ENCODE measurements at places on chromosomes 2 and 18. TPM values are rescaled to one million over a fixed set of nuclear protein-coding genes. Genes with fewer than 3 reads are reported as not detected.
A peak's percentile ranks its signal among the peaks of the same experiment; 100 is the strongest.

Gene ZNF385B
- not detected for total RNA-seq

Gene DES
- not detected for total RNA-seq

Gene IGFBP5
- total RNA-seq: not detected

Gene RNU2-63P
- 25.7 TPM for total RNA-seq

DNA sequence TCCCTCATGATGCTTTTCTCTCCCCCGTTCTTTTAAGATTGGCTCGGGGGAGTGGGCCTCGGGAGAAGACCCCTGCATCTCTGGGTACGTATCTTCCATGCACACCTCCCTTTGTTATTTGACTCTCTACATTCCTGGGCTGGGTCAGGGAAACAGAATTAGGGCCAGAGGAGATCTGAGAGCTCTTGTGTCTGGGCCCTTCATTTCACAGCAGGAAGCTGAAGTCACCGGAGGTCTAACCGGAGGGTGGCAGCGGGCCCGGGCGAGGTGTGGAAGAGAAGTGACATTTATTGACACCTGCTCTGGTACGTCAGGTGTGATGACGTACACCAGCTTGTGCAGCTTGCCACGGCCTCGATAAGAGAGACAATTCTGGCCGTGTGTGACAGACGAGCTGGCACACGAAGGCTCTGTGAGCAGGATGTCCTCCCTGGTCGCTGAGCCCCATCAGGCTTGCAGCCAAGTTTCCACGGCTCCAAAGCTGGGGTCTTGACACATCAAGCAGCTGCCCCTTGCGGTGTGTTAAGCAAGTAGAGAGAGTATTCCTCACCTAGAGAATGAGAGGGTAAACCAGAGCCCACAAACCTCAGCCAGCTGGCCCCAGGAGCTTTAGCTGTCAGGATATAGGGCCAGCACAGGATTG is 30.4 kb downstream of the TOGARAM2 start:
- DNase-seq: peak; percentile 82

GRCh38 chr2:217849154-217849975 is 153.4 kb downstream of the TNS1 start:
- no peak for DNase-seq

GRCh38 chr2:170887896-170888295 is 41.2 kb upstream of the GORASP2 start:
- no peak for DNase-seq

- DNase-seq: no peak
Measured at GRCh38 chr2:196988639-196989038, 62.1 kb upstream of the PGAP1 start.

- DNase-seq: peak; percentile 94
Measured at GRCh38 chr2:158456309-158457066, at the start of the genes CCDC148 and PKP4. Gene CCDC148, minus strand, starts transcription at chr2:158456753. Its CDS starts 314 bp downstream, at chr2:158456439. Gene PKP4, plus strand, starts transcription at chr2:158456952. Its CDS starts 76,233 bp downstream, at chr2:158533185.

DNA sequence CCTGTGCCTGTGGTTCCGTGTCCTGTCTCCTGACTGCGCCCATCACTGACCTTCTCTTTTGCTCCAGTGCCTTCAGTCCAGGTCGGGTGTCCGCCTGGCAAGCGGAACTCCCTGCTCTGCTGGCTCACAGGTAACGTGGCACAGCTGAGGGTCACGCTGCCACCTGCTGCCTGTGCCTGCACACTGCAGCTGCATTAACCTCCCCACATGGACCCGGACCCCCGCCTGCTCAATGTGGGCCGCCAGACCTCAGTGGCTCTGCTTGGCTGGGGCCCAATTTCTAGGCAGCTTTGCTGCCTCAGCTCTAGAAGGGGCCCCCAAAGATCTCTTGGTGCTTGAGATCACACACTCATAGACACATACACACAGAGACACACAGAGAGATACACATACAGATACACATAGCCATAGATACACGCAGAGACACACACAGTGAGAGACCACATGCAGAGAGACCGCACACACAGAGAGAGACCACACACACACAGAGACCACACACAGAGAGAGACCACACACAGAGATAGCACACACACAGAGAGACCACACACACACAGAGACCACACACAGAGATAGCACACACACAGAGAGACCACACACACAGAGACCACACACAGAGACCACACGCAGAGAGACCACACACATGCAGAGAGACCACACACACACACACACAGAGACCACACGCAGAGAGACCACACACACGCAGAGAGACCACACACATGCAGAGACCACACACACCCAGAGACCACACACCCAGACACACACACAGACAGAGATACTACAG is 14.9 kb upstream of the CNNM3 start:
- peak; percentile 86 for DNase-seq

GRCh38 chr2:196112418-196113034 is 43.9 kb upstream of the DNAH7 start:
- DNase-seq: no peak

DNA sequence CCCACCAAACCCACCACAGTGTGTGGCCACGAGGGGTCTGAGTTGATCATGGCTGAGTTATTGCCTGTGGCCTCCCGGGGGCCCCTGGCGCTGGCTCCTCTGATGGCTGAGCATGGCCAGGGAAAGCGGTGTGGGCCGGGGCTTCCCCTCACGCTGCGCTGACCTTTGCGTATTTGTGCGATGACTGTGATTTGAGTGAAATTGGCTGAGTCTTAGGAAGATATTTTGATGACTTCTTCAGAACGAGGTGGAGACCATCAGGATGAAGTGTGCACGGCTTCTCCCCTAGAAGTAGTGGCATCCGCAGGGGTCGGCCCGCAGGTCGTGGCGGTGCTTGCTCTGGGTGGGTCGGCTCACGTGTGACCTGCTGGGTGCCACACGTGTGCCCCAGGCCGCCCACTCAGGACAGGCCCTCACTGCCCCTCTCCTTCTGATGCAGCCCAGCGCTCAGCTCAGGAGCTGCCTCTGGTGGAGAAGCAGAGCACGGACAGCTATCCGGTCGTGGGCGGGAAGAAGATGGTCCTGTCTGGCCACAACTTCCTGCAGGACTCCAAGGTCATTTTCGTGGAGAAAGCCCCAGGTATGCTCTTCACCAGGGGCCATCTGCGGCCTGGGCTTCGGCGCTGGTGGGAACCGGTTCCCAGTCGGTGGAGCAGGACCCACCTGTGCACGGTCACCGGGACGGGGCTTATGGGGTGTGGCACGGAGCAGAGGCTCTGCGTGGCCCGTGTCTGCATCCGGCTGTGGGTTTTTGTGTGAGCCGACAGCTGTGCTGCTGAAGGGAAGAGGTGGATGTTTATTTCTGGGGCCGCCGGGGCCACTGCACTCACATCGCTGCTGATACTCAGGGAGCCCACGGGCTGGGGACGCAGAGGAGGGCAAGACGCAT is 55.8 kb downstream of the NFATC1 start:
- DNase-seq: no peak

GRCh38 chr18:59908799-59909198 is 9.0 kb downstream of the PMAIP1 start:
- DNase-seq: no peak

DNA sequence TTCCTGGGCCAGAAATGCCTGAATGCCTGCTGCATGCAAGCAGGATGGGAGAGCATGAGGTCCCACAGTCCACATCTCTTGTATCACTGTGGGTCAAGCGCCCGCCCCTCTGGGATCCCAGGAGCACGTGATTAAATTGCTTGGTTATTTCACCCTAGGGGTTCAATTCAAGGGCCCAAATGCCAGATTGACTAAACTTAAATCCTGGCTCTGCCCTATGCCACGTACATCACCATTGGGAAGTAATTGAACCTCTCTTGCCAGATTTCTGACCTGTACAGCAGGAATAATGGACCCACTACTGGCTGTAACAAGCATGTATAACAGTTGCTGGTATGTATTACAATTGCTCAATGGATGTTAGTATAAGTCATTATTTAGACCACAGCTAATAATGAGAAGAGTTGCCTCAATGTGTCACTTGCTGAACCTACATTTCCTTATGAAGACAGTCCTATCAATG is 19.9 kb downstream of the FHL2 start:
- DNase-seq: no peak
